NCI-H524 treated with DMSO at 0.1 percent for 48 hours (cell line): ENCODE measurements at places on chromosomes 2 and 18.

GRCh38 chr2:154247503-154247902 lies 375.8 kb downstream of the GALNT13 start:
- DNase-seq, result no peak

DNA sequence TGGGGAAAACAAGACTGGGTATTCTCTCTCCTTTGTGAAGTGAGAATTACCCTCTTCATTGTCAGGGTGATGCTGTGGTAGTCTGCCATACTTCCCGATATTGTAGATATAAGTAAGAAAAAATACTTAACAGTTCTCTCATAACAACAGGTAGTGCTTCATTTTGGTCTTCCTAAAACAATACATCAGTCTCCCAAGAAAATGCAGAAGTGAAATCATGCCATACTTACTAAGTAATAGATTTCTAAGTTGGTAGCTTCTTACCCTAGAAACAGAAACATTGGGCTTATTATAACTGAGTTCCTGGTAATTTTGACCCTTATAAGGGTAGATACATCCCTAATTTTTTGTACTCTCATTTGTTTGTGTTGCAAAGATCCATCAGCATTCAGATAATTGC lies 460.7 kb upstream of the DCC start:
- DNase-seq, result no peak

GRCh38 chr2:225920621-225921220 lies 521.2 kb downstream of the NYAP2 start:
- no peak for DNase-seq

DNA sequence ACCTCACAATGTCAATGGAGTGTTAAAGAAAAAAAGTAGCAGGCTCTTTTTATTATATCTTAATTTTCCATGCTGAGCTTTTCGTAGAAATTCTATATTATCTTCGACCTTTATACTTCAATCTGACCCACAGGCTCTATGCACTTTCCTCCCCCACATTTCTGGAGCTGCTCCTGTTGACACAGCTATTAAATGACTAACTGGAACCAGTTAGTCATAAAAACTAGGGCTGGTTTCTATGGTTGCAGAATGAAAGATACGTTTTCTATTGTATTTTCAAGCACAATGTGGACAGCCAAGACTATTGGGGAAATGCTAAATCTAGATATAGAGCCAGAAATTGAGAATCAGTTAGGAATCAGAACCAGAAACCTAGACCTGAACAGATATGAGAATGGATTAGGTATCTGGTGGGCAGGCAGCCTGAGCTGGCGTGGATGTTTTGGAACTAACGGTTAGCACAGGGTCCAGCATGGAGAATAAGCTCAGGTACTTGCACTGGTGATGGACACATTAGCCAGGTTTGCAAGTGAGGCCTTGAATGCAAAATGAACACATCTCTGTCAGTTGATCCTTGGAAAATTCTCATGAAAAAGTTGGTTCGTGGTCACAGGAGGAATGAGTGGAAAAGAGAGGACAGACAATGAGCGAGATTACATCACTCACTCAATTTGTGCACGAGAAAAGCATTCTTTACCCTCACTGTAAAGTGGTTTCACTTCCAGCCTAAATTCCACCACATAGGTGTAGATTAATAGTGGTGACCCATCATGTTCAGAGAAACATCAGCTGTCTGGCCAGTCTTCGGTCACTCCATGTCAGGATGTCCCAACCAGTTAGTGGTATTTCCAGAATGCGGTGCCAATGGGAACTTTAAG lies 144.6 kb upstream of the EPHA4 start:
- no peak for DNase-seq

DNA sequence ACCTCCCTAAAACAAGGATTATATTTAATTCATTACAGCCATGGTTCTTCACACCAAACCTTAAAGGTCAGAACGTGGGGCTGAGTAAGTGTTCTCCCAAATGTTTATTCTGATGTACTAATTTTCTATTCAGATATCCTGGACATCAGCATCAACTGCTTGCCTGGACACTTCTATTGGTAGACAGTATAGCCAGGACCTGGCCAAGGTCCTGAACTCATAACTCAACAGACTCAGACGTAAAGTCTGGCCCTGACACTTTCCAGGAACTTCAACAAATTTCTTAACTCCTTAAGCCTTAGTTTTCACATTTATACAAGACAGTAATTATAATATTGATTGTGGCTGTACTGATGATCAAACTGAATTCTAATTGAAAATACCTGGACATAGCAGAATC lies 89.1 kb downstream of the AKAIN1 start:
- DNase-seq, result no peak

- DNase-seq, result no peak
These were observed 9.8 kb upstream of the INO80D start for GRCh38 chr2:206095536-206096332.

- no peak for DNase-seq
These were observed 253.2 kb downstream of the TFCP2L1 start for GRCh38 chr2:121031568-121032340.

DNA sequence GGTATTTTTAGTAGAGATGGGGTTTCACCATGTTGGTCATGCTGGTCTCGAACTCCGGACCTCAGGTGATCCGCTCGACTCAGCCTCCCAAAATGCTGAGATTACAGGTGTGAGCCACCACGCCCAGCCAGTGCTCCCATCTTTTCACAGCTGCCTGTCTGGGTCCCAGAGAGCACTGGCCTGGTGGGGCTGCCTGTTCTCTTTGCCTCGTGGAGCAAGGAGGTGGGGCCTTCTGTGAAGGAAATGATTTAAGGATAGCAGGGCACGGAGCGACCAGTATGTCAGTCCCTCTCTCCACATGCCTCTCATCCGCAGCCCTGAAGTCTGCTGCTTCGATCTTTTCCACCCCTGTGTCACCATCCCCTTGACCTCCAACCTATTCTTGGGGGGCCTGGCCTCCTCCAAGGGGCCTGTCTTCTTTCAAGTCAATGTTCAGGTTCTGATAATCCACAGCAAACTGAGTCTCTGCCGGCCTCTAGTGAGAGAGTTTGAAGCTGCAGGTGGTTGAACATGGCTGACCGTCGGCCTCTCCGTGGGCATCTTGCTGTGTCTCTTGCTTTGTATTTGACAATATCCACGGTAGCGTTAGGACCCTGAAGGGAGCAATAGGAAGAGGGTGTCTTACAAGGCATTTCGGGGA lies 28.2 kb upstream of the GIGYF2 start:
- no peak for DNase-seq

DNA sequence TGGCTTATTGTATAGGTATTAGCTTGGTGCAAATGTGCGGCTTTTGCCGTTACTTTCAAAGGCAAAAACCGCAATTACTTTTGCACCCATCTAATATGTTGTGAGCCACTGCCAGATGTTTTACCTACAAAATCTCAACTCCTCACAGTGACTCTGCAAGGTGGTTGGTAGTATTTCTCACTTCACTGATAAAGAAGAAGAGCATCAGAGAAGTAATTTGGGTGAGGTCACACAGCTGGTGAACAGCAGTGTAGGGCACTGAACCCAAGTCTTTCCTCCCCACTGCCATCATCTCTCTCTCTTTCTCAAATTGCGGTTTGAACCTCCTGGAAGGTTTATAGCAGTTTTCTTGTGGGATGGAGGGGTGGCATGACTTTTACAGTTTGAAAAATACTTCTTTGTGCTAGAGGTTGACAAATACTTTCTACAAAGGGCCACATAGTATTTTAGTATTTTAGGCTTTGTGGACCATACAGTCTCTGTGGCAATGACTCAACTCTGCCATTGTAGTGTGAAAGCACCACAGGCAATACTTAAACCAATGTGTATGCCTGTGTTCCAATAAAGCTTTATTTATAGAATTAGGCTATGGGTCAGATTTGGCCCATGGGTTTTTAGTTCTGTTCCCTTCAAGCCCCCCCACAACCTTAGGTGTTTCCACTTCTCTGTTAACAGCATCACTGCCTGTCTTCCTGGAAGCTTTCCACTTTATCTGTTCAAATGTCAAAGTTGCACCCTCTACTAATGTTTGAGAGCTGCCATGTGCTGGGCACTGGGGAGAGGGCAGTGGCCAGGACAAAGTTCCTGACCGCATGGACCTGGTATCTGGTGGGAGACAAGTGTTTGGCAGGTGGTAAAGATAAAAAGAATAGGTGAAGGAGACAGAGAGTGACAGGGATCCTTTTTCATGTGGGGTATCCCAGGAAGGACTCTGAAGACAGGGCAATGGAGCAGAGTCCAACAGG lies 30.1 kb downstream of the FHOD3 start:
- DNase-seq, result no peak

- no peak for DNase-seq
These were observed 10.9 kb downstream of the WDR7 start for GRCh38 chr18:56662063-56662408.

DNA sequence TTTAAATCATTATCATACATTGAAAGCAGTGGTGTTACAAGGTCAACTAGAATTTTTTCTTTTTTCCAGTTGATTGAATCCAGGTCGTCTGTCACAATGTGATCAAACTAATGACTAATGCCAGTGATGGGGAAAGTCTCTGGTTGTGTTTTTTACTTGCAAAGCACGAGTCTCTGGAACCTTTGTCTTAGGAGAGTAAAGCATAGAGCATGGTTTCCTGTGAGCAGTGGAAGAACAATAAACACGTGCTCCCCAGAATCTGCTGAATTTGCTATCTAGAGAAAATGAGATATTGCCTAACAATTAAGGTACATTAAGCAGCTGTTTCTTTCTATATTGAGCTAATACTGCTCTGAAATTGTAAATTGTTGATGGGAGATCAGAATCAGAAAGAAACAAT lies 1332.4 kb upstream of the TMEFF2 start:
- DNase-seq, result no peak

- no peak for DNase-seq
These were observed 57.9 kb downstream of the UGP2 start for GRCh38 chr2:63899639-63900038.

- no peak for DNase-seq
These were observed 3.1 kb upstream of the GMPPA start for GRCh38 chr2:219495531-219496122.

DNA sequence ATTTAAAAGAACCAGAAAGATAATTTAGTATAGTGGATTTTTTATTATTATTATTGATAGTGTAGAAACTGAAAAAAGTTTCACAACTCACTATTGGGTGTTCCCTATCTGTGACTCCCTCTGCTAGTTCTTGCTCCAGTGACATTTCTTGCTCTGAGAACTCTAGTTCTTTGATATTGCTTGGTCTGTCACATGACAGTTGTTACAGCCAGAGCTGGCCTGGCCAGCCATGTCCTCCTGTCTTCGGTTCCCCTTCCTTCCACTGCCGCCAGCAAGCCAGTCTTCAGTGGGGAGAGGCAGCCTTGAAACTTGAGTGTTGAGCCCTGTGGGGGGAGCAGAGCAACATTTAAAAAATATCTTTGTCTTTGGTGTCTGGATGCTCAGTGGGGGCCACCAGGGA lies 7.6 kb upstream of the THOC1 start:
- no peak for DNase-seq

- DNase-seq, result peak; percentile 12
These were observed 96.6 kb downstream of the MBD2 start for GRCh38 chr18:54127759-54128378.

GRCh38 chr2:108986916-108987510 lies 2.0 kb downstream of the EDAR start:
- DNase-seq, result no peak

DNA sequence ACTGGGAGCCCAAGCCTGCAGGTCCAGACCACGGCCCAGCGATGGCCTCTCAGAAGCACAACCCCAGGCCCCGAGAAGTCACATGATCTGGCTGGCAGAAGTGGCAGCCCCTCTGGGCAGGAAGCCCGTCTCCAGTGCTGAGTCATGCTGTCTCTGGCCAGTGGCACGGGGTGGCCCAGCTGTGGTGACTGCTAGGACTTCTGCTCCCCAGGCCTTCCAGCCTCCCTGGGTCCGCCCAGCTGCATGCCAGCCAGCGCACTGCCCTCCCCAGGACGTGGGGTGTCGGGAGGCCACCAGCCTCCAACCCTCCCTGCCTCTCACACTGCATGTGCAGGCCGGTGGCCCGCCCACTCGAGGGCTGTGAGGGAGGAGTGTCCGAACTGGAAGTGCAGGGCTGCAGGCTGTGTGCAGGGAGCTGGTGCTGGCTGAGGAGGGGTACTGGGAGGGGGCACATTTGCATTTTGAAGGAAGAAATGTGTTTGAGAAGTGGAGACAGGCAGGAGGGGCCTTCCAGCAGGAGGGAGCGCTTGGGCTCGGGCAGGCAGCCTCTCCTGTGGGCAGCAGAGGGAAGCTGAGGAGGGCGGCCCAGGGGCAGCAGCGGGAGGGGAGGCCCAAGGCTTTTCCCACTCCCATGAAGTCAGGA lies 17.0 kb upstream of the HPCAL1 start:
- DNase-seq, result no peak

- no peak for DNase-seq
These were observed 411.0 kb upstream of the GYPC start for GRCh38 chr2:126244937-126245336.

- DNase-seq, result no peak
These were observed 153.2 kb upstream of the MYO3B start for GRCh38 chr2:170024721-170025120.
